Central memory CD8-positive, alpha-beta T cell (primary cell): ENCODE measurements at places on chromosomes 6 and 20.

DNA sequence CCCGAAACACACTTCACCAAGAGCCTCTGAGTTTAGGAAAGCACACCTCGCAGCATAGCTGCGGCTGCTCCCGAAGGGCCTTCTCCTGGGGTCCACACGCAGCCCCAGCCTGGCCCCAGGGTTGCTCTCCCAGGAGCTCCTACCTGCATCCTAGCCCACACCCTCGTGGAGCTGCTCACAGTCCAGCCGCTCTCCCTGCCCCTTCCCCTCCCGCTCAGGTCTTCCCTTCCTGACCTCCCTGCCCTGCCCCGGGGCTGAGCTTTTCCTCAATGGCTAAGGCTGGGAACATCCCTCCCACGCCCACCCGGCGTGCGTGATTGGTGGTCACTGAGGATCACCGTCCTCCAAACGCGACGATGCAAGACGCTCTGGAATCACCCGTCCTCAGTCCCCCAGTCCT lies 205.8 kb downstream of the FNDC1 start:
- no peak for DNase-seq

DNA sequence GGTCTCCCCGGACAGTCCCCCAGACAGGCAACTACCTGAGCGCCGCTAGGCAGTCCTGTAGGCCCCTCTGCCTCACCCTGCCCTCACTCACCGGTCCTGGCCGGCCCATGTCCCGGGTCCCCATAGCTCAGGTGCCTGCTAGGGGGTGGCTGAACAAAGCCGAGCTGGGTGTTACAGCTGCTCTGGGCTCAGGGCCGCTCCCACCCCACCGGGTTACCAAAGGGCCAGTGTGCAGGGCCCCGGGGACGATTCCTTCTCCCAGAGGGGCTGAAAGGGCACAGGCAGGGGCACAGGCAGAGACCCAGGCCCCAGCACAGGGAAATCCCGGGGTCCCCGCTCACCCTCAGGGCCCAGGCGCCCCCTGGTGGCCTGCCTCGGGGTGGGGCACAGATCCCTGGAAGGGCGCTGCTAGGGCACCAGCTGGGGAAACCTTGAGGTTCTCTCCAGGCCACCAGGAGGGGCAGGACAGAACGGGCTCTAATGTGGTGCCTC lies 118.4 kb downstream of the GRM4 start:
- DNase-seq, result peak; percentile 41

DNA sequence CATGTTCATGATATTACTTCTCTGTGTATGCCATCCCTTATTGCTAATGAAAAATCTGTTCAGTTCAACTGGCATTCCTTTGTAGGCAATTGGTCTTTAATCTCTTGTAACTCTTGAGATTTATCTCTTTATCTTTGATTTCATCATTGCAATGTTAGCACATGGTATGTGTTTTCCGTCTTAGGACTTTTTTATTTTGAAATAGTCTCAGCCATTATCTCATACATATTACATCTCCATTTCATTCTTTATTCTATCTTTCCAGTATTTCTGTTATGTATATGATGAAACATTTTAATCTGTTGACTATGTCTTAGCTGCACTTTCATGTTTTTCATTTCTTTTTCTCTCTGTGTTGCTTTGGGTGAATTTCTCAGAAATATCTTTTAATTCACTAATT lies 58.1 kb downstream of the VSTM2L start:
- DNase-seq, result no peak

DNA sequence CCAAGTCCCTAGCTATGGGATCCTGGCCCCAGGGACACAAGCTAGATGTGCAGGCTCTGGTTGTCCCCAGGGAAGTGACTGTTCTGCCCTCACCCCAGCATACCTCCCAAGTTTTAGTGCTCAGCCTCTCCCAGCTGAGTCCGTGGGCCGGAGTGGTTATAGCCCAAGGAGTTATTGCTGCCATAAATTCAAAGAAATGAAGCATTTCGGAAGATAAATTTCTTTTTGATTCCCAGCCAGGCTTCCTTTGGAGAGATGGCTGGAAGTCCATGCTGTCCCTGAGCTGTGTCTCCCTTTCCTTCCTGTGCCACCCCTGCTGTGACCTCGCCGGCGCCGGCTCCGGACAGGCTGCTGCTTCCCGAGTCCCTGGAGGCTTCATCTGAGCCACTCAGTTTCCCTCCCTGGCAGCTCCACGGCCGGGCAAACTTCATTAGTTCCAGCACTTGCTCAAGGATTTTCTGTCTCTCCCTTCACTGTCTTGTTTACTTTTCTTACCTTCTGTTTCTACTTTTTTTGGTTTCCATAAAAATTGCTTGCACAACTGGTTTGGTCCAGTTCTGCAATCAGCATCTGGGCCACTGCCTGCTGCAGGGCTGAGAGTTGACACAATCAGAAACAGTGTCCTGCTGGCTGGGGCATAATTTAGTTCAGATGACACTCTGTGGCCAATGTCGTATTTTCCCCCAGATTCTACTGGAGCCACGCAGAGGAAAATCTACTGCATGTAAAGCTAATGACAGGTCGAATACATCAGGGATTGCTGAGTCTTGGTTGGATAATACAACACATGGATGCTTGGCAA lies 225.5 kb downstream of the SYNDIG1 start:
- no peak for DNase-seq

GRCh38 chr6:38420207-38420606 lies 219.5 kb downstream of the BTBD9 start:
- no peak for DNase-seq

DNA sequence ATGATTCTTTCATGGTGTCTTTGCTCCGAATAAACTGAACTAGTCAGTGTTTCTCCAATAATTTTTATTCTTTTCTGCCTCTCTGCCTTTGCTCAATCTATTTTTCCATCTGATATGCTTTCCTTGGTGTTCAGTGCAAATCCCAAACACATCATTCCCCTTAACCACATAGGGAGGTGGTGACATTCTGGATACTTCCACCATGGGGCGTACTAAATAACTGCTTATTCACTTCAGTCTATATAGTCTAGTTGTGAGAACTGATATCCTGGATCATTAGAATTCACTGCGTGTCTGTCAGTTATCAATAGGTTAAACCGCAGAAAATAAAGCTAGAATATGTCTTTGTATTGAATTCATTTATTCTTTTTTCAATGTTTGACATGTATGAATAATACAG lies 83.1 kb downstream of the KCNQ5 start:
- DNase-seq, result no peak

GRCh38 chr6:137323860-137324259 lies 104.7 kb upstream of the IFNGR1 start:
- DNase-seq, result no peak

- no peak for DNase-seq
Measured at GRCh38 chr6:22087960-22088706, 208.7 kb downstream of the PRL start.

DNA sequence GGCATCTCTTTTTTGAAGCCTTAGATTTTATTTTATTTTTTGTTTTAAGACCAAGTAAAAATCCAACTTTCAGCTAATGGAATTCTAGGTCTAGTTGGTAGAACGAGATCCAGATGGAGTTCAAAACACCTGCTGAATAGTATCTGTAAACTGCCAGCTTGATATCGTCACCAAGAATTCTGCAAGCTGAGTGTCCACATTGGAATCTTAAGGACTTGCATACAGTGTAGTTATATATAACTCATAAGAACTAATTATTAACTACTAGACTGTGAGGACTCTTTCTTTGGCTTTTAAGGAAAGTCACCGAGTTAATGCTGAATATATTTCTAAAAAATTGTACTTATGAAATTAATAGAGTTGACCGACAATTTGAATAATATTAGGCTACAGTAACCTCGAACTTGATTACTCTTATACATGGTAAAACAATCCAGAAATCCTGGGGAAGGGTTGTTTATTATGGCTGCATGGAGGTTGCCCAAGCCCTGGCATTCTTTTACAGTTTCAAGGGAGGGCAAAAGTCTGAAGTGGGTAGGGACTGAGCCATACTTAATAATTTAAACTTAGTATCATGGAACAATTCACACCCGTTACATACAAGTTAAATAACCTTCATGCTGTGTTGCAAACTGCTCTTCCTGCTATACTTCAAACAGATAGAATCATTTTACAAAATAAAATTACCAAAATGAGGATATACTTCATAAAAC lies 553.9 kb downstream of the PTPRT start:
- DNase-seq, result no peak

GRCh38 chr6:46144270-46144669 lies 14.5 kb downstream of the ENPP4 start:
- no peak for DNase-seq

DNA sequence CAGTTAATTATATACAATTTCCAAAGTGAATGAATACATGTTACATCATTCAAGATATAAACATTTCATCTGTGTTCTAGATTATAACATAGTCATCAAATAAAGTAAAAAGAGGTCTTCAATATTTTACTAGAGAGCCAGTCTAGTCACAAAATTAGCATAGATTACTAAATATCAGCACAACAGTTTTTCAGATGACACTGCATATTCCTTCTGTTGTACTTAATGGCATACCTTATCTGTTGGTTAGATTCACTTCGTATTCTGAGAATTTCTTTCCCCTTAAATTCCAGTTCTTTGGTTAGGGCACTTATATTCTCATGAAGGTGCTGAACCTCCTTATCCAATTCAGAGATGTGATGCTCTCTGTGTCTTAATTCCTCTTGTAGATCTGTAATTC lies 39.8 kb upstream of the MCM9 start:
- no peak for DNase-seq

DNA sequence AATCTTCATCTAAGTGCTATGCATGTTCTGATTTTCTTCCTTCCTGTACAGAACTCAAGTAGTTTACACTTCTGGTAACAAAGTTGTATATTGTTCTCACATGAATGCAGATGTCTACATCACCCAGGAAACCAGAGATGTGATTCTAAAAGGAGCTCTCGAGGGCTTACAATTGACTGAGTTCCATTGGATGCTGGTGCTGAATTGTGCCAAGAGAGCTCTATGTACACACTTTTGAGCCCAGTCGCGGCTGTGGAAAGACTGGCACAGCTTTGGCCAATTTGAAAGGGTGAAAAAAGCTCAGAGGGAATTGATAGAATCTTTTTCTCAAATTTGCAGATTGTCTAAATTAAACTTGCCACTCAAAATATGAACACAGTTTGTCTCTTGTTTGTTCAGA lies 340.7 kb downstream of the LMBRD1 start:
- no peak for DNase-seq

DNA sequence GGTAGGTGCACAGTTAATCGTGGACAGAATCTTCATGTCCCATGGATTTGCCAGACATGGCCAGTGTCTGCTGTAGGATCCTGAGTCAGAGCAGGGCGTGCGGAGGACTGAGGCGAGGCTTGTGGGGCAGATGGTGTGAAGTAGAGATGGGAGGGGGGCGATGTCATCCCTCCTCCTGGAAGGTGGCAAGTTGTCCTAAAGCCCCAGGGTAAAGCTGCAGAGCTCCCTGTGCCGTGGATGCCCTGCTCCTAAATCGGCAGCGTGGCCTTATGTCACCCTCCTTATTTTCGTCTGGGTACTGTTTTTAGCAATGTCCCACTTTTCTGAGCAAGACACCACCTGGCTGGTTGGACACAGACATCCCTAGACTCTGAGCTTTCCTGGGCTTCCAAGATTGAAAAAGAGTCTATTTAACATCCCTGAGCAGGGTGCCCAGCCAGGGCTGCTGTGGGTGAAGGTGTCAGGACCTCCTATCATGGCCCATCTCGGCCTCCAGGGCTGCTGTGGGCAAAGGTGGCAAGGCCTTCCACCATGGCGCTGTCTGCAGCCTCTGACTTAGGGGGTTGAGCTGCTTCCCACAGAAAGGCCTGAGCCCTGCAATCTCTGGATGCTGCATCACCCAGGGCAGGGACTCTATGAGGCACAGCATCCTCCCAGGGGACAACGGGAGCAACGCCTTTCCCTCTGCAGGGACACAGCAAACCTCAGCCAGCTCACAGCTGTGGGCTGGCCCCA lies 145.4 kb downstream of the TTLL2 start:
- no peak for DNase-seq

DNA sequence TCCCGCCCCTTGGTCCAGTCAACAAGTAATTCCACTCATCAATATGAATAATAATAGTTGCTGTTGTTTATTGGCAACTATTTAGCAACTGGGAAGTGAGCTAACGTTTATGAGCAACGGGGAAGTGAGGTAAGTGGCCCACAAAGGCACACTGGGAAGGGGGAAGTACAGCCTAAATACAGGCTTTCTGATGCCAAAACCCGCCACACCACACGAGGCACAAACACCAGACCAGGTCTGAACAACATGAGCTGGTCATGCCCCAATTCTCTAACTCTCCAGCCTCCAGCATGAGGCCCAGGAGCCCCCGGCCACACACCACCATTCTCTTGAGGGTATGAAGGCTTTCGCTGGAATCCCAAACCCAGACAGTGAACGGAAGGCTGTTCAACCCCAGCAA lies 50.8 kb downstream of the PREX1 start:
- DNase-seq, result no peak

GRCh38 chr6:85435851-85436250 lies 14.0 kb upstream of the NT5E start:
- DNase-seq, result no peak

GRCh38 chr6:146484411-146484810 lies 59.2 kb upstream of the RAB32 start:
- DNase-seq, result no peak
